ENCODE measurements at places on chromosomes 7 and 10.

DNA sequence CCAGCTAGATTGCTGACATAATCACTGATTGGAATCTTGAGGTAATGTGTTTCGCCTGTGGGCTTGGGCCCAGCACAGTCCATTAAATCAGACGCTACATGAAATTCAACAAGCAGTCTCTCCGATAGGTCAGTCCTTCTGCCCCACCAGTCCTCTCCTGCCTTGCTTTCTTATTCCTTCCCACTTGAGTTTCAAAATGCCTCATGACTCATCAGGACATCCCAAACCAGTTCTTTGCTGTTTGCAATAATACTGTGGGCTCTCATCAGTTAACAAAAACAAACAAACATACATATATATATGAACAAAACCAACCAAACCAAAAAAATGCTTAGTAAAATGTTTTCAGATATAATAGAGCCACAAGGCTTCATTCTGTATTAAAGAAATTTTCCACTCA, 599.0 kb downstream of the SORCS1 start:
- DNase-seq = no peak

- no peak for DNase-seq
These were observed at the start of gene PCDH15 for GRCh38 chr10:54800741-54801421. TSS of gene PCDH15 (minus strand) at chr10:54801231. CDS start at chr10:54664262, 136,969 bp downstream.

- no peak for DNase-seq
These were observed 44.1 kb downstream of the VSTM4 start for GRCh38 chr10:49071160-49071761.

- no peak for DNase-seq
These were observed 42.9 kb downstream of the CHRM2 start for GRCh38 chr7:136911344-136911743.

DNA sequence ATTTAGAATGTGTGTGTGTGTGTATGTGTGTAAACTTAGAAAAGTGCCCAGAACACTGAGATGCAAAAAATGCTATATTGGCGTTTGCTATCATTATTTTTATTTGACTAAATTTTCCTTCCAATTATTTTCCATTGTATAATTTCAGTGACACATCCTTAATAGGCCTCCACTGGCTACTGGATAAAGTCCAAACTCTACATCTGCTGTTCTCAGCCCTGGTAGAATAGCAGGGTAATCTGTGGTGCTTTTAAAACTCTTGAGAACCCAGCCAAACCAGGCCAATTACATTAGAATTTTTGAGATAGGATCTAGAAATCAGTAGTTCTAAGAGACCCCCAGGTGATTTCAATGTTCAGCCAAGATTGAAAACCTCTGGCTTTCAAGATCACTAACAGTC, 66.4 kb downstream of the ZNF503 start:
- no peak for DNase-seq

DNA sequence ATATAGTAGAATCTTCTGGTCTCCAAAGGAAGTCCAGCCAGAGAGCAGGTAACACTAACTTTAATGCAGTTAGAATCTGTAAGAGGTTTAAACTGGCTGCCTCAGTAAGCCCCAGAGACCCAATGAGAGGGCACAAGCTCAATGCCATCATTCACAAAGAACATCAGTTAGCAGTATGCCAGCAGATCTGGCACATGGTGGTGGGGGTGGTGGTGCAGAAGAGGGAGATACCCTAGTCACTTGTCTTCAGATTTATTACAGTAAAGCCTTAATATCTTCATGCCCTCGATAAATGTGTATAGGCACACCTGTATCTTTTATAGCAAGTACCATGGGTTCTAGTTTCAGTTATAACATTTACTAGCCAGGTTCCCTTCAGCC, 86.2 kb downstream of the SORBS1 start:
- no peak for DNase-seq

DNA sequence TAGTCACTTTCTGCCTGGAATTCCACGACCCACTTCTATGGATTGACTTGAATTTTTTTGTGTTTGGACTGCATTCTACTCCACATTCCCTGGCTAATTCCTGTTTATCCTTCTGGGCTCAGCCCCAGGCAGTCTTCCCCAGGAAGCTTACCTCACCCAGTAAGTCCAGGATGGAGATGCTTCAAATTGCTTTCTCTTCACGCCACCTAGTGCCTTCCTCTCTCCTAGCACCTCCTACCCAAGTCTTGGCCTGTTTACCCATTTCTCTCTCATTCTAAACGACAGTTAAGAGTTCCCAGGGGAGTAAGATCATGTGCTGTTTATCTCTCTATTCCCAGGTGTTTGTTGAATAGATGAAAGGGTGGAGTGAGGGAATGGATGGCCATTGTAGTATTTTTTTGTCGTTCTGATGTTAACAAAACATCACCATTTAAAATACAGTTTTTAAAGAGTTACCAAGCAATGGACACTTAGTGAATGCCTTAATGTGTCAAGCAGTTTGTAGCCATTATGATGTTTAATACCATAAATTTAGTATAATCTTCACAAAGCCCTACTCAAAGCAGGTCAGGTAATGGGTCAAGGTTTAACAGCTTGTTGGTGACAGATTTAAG, 45.5 kb upstream of the TARP start:
- peak; percentile 97 for DNase-seq

All from NCI-H187 treated with DMSO at 0.1 percent for 48 hours (cell line).